ENCODE measurements at places on chromosomes 7 and 10. TPM values are rescaled to one million over a fixed set of nuclear protein-coding genes. Genes with fewer than 3 reads are reported as not detected.

The ITIH5 gene
- total RNA-seq, result not detected

The CALD1 gene
- total RNA-seq, result 176 TPM

The FAM237B gene
- not detected for total RNA-seq

The CALHM3 gene
- total RNA-seq, result not detected

The KCNMA1 gene
- total RNA-seq, result 3.9 TPM

The ALDH18A1 gene
- total RNA-seq, result 59.5 TPM

The ZNF117 gene
- 0.92 TPM for total RNA-seq

The WASL gene
- total RNA-seq, result 35.7 TPM

The SLC39A12 gene
- not detected for total RNA-seq

- DNase-seq, result no peak
Measured at GRCh38 chr10:132607491-132607890, 69.9 kb downstream of the INPP5A start.

GRCh38 chr7:137994216-137994615, 7.7 kb downstream of the CREB3L2 start:
- no peak for DNase-seq

DNA sequence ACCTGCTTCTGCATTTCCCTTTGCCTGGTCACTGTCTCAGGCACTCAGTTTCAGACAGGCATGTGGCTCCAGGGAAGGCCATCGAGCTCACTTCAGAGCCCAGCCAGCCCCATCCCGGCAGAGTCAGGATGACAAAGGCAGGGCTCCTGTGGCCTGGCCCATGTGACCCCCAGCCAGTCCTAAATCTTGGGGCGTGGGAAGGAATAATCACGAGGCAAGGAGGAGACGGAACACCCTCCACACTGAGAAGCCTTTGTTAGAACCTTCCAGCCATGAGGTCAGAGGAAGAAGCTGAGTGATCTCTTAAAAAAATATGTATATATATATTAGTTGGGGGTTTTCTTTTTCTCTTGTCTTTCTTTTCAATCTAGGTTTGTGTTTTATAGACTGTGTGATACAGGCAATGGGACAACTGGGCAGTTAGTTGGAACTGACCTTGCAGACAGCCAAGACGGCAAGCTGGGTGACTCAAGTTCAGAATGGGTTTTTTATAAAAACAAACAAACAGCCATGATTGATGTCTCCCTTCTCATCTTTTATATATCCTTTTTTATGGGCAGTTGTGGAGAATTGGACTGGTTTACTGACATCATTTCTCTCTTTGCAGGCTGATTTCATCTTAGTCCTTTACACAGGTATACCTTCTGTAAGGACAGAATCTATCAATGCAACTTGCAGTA, 60.8 kb downstream of the CHN2 start:
- DNase-seq, result no peak

- no peak for DNase-seq
Measured at GRCh38 chr7:40482845-40483244, 348.0 kb downstream of the SUGCT start.

GRCh38 chr7:1681581-1681980, 11.5 kb downstream of the ELFN1 start:
- no peak for DNase-seq

GRCh38 chr10:70544431-70545340, 57.9 kb downstream of the PRF1 start:
- no peak for DNase-seq

DNA sequence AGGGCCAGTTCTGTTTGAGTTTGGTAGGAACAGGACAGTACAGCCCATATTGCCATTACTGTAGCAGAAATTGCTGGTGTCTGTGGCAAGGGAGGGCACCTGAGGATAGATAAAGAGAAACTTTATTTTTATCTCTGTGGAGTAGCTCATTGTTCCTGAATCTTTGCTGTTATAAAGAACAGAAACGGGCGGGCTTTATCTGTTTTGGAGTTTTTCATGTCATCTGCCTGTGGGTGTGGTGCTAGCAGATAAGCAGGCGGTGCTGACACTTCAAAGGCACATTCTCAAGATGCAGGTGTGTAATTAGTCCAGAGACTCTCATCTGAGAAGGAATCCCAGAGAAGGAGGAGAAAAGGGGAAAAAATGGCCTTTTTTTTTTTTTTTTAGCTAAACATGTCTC, 11.5 kb downstream of the ZNF273 start:
- no peak for DNase-seq

DNA sequence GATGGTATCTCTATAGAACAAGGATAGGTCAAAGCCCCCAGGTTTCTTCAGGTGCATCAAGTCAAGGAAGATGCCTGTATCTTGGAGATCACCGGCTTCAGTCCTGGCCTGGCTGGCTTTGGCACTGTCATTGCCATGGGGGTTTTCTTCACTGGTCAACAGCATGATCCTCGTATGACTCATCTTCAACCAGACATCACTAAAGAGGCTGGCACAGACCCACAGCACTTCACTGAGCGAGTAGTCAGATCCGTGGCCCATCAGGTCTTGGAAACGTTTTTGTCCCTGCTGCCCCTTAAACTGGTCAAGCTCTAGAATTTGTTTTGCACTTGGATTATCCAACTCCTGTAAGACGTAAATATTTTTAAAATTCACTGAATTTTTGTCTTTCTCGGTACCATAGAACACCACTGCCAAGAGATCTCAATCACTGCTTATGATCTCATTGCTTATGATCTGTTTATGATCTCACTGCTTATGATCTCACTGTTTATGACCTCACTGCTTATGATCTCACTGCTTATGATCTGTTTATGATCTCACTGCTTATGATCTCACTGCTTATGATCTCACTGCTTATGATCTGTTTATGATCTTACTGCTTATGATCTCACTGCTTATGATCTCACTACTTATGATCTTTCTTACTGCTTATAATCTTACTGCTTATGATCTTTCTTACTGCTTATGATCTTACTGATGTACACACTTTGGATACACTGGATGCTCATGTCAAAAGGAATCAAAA, 135.2 kb downstream of the CYP26A1 start:
- peak; percentile 9 for DNase-seq

- DNase-seq, result peak; percentile 93
Measured at GRCh38 chr10:11684717-11685645, 57.2 kb upstream of the ECHDC3 start.

- DNase-seq, result no peak
Measured at GRCh38 chr10:123496375-123496774, 169.8 kb upstream of the GPR26 start.

- DNase-seq, result no peak
Measured at GRCh38 chr10:11819027-11819426, 4.1 kb upstream of the PROSER2 start.

- DNase-seq, result no peak
Measured at GRCh38 chr7:4115941-4116610, 566.0 kb upstream of the FOXK1 start.

- no peak for DNase-seq
Measured at GRCh38 chr7:71238581-71239295, 106.8 kb downstream of the GALNT17 start.

GRCh38 chr10:70162892-70163201, 7.5 kb downstream of the SAR1A start:
- no peak for DNase-seq

GRCh38 chr10:74081192-74081803, 69.3 kb downstream of the AP3M1 start:
- DNase-seq, result no peak

DNA sequence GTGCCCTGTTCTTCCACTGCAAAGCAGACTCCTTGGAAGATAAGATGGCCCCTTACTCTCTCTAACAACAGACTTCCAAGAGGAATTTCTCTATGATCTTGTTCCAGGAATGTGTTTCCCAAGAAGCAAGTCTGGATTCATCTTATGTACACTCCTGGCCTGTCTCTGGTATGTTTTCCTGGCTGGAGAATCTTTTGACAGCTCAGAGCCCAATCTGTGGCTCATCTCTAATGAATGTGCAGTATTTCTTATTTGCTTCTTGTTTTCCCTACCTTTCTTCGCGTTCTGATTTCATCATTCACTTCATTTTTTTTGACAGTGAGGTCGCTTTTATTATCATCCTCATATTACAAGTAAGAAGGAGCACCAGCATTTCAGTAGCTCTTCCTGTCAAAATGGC, 53.0 kb upstream of the PITRM1 start:
- peak; percentile 75 for DNase-seq

DNA sequence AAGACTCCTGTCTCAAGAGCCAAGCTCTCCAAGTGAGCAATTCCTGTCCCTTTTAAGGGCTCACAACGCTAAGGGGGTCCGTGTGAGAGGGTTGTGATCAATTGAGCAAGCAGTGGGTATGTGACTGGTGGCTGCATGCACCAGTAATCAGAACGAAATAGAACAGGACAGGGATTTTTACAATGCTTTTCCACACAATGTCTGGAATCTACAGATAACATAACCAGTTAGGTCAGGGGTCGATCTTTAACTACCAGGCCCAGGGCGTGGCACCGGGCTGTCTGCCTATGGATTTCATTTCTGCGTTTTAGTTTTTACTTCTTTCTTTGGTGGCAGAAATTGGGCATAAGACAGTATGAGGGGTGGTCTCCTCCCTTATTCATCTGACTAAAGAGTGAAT, 54.9 kb upstream of the SP4 start:
- no peak for DNase-seq

GRCh38 chr7:147279514-147279913, 1162.9 kb downstream of the CNTNAP2 start:
- no peak for DNase-seq

DNA sequence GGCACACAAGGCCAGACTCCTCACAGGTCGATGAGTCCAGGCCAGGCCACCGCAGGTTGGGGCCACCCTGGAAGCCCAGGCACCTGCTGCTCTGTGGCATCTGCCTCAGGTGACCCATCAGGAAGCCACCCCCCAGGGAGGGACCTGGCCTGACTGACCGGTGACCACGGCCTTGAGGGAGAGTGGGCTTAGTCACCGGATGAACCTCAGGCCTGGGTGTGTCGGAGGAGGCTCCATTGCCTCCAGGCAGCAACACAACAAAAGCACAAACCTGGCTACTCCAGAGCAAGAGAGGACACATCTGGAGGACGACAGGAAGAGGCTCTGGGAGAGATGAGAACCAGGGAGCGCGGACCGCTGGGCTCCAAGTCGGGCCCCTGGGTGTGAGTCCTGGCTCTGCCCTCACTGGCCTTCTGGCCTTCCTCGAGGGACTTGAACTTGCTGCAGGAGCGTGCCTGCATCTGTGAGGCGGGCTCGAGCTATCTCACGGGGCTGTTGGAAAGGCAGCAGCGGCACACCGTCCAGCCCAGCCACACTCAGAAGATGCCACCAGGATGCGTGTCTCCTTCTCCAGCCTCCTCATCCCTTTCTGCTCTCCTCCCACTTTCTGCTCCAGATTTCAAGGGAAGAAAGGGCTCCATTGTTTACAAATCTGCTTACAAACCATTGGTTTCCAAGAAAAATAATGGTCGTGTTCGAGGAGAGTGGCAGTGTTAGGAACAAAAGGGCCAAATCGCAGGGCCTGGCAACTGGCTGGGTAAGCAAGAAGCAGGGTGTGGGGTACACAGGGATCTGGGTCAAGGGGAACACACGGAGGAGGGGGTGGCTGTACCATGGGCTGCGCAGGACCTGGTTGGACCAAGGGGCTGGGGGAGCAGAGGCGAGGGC, 152.9 kb downstream of the ADAM12 start:
- no peak for DNase-seq

- DNase-seq, result no peak
Measured at GRCh38 chr7:148746135-148746534, 47.4 kb downstream of the CUL1 start.

GRCh38 chr7:128982105-128982504, 44.4 kb downstream of the IRF5 start:
- no peak for DNase-seq

DNA sequence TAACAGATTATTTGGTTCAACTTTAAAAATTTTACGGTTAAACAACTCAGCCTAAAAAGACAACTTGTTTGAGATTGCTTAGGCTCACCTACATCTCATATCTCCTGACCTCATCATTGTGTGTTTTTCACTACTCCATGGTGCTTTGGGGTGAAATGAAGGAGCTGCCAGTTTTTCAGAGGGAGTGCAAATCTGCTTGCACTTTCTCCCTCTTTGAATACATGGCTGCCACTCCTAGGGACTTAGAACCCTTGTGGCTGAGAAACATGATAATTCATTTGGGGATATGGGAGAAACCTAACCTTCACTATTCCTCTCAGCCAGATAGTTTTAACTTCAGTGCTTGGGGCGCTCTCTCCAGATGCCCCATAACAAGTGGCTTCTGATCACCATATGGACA, 2.7 kb downstream of the CCSER2 start:
- DNase-seq, result no peak

GRCh38 chr7:134422008-134422407, 36.9 kb downstream of the AKR1B1 start:
- DNase-seq, result peak; percentile 7

DNA sequence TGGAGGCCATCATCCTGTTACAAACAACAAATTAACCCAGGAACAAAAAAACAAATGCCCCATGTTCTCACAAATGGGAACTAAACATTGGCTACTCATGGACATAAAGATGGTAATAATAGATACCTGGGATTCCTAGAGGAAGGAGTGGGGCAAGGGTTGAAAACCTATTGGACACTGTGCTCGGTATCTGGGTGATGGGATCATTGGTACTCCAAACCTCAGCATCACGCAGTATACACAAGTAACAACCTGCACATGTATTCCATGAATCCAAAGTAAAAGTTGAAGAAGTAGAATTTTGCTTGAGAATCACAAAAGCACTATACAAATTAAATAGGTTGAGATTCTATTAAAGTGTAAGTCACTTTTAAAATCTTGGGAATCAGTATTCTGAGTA, 16.7 kb downstream of the GHITM start:
- DNase-seq, result no peak

- no peak for DNase-seq
Measured at GRCh38 chr7:131455001-131455400, 101.4 kb downstream of the PODXL start.

DNA sequence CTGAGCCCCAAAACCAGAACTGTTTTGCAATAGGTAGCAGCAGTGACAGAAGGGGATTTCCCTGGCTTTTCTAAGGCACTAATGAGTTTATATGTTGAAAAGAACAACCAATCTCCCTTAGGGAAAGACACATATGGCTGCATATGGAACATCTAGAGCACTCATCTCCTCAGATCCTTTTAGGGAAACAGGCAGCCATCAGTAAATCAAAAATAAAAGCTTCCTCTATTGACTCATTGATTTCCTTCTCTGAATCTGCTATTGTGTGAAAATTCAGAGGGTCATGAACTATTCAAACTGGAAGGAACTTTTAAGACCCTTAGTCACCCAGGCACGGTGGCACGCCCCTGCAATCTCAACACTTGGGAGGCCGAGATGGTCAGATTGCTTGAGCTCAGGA, 110.9 kb upstream of the NANOS1 start:
- DNase-seq, result no peak

DNA sequence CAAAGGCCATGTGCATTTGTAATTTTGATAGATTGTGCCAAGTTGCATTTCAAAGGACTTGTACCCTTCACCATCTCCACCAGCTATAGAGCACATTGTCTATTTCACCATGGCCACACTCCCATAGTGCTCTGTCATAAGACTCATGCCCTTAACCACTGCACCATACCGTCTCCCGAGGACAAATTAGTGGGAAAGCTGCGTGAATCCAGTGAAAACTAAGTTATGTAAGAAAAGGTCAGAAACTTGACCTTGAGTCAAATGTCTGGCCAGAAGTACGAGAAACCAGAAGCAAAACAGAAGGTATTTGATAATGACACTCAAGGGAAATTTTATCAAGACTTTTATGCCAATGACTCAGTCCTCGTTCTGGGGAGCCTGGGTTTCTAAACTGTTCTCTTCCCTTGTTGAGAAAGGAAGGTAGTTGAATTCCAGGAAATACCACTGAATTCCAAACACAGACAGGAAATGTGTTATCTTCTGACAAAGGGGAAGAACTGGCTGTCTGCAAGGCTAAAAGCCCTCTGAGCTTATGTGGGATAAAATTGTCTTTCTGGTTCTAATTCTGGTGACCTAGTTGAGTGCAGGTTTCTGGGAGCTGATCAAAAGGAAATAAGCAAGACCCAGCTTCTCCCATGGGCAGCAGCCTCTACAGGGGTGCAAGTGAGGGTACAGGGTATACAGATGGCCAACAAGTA, 49.7 kb downstream of the CDK1 start:
- DNase-seq, result peak; percentile 55

Measured in foreskin keratinocyte (primary cell).